ENCODE measurements at places on chromosomes 13 and 19.

DNA sequence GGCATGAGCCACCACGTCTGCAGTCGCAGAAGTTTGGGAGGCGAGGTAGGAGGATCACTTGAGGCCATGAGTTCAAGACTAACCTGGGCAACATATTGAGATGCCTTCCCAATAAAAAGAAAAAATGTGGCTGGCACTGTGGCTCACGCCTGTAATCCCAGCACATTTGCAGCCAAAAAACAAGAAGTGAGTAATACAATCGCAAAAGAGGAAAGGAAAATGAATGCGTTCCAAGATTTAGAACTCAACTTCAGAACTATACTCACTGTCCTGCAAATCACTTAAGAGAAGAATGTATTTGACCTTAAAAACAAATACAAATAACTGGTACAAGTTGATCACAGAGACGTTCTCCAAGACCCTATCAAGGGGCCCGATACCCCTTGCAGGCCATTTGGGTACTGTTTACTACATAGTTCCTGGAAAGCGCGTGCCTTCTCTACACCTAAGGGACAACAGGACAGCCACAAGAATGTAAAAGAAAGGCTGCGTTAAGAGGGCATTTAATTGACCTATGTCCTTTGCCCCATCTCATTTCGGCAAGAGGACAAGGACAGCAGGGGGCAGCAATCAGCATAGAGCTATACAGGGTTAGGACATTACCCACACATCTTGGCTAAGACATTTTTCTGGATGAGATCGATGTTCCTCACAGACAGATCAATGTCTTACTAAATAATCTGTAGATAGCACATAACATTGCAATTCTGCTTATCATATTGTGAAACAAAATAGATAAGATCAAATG, 41.3 kb downstream of the FLT3 start:
- DNase-seq = peak; percentile 1

GRCh38 chr13:38045278-38046048, 175.9 kb upstream of the TRPC4 start:
- DNase-seq = no peak

- DNase-seq = no peak
Measured at GRCh38 chr13:26599860-26600259, 42.4 kb downstream of the WASF3 start.

- no peak for DNase-seq
Measured at GRCh38 chr13:75489502-75490263, 7.7 kb upstream of the TBC1D4 start.

DNA sequence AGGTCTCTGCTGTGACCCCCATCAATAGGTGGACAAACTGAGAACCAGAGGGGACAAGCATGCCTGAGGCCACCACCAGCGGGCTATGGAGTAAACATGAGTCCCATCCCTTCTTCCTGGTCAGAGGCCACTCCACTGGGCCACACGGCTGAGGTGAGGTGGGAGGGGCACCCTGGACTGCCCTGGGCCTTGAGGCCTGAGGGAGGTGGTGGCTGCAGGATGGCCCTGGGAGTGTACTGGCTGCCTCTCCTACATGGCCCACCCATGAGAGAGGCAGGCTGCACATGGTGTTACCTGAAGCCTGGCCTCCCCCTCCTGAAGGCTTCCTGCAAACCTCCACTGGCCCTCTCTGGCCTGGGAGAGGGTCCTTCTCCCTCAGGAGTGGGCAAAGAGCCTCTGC, 222.4 kb downstream of the TUBA3C start:
- DNase-seq = no peak

GRCh38 chr13:40376296-40376849, 290.1 kb downstream of the FOXO1 start:
- DNase-seq = no peak

GRCh38 chr13:33260168-33261098, 25.1 kb downstream of the STARD13 start:
- no peak for DNase-seq

GRCh38 chr19:18597809-18598660, 8.6 kb downstream of the CRLF1 start:
- DNase-seq = no peak

DNA sequence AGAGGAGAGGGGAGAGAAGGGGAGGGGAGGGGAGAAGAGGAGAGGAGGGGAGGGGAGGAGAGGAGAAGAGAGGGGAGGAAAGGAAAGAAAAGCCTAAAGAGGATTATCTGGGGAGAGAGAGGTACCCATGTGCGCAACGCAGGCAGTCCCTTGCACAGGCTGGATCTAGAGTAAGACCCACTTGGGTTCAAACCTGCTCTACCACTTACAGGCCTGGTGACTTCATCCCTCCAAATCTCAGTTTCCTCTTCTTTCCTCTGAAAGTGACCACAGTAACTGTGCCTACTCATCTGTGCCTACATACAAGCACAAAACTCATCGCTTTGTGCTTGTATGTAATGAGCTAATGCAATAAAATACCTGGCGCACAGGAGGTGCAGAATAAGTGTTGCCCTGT, 732 bp upstream of the MAP1S start:
- no peak for DNase-seq

GRCh38 chr19:2058570-2059421, 7.8 kb upstream of the MKNK2 start:
- no peak for DNase-seq

DNA sequence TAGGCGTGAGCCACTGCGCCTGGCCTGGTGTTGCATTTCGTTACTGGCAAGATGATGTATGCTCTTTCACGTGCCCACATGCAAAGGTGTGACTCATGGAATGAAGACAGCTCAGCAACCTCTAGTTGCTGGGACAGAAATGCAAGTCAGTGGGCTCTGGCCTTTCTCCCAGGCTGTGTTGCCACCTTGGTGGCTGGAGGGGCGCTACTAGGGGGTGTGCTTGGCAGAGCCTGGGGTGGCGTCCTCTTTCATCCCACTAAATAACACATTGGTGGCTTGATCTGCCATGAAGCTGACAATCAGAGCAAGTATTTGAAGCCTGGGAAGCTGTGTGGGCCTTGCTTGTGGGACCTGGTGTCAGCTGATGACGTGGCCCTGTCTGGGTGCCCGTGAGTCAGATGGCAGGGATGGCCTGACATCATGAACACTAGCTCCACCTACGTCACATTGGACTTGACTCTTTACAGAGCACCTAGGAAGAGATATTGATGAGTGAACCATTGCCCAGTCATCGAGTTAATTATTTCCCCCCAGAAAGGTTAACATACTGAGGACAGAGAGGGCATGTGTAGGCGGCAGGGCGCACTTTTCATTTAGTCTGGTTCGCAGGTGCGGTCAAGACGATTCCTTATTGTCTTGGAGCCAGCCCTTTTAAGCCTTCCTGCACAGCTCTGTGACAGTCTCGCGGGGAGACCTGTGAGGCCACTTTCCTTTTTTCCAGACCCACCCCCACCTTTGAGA, 154.2 kb downstream of the TM9SF2 start:
- DNase-seq = no peak

DNA sequence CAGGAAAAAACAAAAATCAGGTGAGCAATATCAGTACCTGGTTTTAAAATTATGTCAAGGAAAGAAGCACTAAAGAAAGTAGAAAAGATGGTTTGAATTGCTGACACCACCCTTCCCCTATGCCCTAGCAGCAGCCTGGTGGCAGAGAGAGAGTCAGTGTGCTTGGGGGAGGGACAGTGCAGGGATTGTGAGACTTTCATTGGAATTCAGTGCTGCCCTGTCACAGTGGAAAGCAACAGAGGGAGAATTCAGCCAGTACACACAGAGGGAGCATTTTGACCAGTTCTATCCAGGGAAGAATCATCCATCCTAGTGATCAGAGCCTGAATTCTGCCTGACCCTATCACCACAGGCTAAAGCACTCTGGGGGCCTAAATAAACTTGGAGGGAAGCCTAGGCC, 222.4 kb upstream of the PCDH17 start:
- no peak for DNase-seq

DNA sequence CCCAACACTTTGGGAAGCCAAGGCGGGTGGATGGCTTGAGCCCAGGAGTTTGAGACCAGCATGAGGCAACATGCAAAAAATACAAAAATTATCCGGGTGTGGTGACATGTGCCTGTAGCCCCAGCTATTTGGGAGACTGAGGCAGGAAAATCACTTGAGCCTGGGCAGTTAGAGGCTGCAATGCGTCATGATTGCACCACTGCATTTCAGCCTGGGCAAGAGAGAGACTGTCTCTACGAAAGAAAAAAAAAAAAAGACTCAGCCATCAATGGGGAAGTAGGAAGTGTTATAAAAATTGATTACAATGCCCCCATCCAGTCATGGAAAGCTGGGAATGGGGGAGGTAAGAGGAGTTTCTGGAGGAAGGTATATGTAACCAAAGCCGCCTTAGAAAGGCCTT, 5.4 kb downstream of the TYK2 start:
- no peak for DNase-seq
